ENCODE measurements at places on chromosomes 11 and 22. TPM values are rescaled to one million over a fixed set of nuclear protein-coding genes. Genes with fewer than 3 reads are reported as not detected.

The STK33 gene
- total RNA-seq: 17.2 TPM

The PATL1 gene
- total RNA-seq: 19.9 TPM

The ZNF215 gene
- total RNA-seq: not detected

The ENTHD1 gene
- not detected for total RNA-seq

The GNG3 gene
- total RNA-seq: not detected

The TUB gene
- 6.0 TPM for total RNA-seq

The SMTNL1 gene
- not detected for total RNA-seq

The AMPD3 gene
- 3.9 TPM for total RNA-seq

The SLC29A2 gene
- total RNA-seq: not detected

The PLAAT4 gene
- 11.9 TPM for total RNA-seq

DNA sequence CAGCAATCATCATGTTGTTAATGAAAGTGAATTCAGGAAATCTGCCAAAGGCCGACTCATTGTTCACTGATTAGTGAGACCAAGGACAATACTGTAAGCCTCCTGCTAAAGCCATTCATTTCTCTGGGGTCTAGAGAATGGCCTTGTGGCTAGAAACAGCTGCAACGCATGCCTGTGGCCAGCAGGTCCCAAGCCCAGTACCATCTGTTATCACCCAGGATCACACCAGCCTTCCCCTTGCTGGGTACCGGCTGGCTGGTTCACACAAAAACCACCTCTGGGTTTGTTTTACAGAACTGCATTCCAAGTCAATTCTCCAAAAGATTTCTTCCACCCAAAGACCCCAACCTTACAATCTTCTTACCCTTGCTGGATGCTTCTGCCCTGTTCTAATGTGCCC, 1.1 kb downstream of the PLAAT5 start:
- DNase-seq: peak; percentile 44

GRCh38 chr11:132937016-132937415, 595.3 kb downstream of the OPCML start:
- DNase-seq: no peak

DNA sequence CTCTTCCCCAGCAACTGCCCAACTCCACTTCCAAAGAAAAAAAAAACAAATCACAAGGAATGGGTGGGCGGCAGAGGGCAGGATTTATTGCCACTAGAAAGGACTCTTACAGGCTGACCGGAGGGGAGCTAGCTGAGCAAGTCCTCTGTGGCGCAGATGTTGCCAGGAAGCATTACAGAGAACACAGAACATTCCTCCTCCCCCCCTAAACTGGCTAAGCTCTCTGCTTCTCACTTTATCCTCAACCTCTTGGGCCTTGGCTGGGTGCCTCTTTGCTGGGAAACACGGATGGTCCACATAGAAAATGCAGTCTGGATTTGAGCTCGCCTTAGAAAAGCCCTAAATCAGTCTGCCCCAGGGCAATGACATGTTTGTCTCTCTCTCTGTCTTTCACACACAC, 12.6 kb upstream of the FJX1 start:
- DNase-seq: no peak

- DNase-seq: no peak
These were observed 4.7 kb downstream of the B3GAT1 start for GRCh38 chr11:134407321-134407828.

- no peak for DNase-seq
These were observed 43.5 kb downstream of the MIAT start for GRCh38 chr22:26700886-26701285.

- no peak for DNase-seq
These were observed 11.1 kb upstream of the SOX10 start for GRCh38 chr22:37995460-37995859.

DNA sequence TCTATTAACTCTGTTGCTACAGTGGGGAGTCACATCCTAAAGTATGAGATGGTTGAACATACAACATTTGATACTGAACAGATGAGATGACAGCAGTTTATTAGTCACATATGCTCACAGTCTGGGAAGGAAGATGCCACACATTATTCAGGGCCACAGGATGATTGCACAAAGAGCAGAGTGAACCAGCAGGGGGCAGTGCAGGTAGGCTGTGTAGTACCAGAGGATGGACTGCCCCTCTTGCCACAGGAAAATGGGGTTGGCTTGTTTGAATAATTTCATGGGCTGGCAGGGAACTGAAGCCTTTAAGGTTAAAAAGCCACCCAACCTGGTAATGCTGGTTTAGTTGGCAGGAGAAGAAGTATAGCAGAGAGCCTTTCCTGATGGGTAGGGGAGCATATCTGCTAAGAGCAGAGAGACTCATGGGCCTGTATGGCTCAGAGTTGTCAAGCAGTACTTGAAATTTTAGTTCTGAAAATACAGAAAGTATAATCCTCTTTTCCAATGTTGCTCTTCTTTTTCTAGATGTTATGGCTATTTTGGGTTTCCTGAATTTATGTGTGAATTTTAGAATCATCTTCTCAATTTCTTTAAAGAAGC, 180.4 kb upstream of the B3GAT1 start:
- DNase-seq: peak; percentile 16

GRCh38 chr11:26558190-26558589, 13.9 kb downstream of the MUC15 start:
- DNase-seq: no peak

DNA sequence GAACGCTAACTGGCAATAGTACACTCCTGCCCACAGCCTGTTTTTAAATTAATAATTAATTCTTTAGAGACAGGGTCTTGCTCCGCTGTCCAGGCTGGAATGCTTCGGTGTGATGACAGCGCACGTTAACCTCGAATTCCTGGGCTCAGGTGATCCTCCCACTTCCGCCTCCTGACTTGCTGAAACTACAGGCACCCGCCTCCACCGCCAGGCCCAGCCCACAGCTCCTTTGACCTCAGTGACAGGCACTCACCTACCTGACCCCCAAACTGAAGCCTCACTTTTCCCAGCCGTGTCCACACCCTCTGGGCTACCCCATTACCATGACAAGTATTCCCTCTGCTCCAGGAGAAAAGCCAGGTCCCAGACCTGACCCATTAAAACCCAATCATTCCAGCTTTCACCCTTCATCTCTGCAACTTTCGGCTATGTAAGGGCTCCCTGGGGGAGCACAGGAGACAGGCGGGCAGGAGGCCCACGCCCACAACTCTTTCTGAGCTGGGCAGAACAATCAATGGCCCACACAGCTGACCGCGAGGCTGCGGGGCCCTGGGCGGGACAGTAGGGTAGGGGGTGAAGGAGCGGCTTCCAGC, 730 bp downstream of the LMNTD2 start:
- DNase-seq: no peak

- peak; percentile 77 for DNase-seq
These were observed 17.5 kb downstream of the ATG16L2 start for GRCh38 chr11:72831521-72832300.

DNA sequence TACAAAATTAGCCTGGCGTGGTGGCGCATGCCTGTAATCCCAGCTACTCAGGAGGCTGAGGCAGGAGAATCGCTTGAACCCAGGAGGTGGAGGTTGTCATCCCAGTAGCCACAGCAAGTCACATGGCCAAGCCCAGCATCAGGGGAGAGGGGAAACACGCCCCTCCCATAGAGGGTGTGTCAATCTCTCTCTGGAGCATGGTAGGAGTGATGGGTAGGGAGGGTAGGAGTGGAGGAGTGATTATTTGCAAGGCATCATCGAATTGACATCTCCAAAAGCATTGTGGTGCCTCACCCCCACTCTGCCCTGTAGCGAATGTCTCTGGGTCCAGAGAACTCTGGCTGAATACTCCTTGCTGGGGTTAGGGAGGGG, 6.1 kb upstream of the SSTR3 start:
- DNase-seq: no peak

DNA sequence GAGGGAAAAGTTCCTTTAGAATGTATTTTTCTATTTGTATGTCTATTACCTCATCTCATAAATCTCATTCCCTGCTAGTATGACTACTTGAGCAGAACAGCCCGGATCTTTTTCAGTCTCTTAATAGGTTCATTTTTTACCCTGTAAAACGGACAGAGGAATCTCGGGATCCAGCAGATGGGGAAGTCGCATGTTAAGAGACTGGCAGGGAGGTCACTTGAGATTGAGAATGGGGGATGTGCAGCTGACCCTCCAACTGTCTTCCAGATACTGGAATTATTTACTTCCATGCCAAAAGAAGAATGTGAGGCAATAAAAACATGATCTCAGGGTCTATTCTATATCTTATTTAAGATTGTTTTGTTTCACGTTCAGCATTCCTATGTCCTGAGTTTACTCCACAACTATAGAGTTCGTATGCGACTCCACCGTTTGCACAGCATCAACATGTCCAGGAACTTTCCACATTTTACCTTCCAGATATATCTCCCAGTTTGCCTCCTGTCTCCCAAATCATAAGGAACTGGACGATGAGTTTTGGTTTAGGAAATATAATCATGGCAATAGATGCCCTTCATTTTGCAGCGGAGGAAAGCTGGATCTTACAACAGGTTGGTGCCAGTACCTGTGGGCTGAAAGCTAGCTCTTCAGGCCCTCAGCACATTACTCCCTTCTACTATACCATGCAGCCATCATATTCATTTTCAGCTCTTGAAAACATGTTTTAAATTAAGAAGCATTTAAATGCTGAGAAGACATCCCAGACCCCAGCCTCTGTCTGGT, 181.5 kb downstream of the MAML2 start:
- peak; percentile 14 for DNase-seq

DNA sequence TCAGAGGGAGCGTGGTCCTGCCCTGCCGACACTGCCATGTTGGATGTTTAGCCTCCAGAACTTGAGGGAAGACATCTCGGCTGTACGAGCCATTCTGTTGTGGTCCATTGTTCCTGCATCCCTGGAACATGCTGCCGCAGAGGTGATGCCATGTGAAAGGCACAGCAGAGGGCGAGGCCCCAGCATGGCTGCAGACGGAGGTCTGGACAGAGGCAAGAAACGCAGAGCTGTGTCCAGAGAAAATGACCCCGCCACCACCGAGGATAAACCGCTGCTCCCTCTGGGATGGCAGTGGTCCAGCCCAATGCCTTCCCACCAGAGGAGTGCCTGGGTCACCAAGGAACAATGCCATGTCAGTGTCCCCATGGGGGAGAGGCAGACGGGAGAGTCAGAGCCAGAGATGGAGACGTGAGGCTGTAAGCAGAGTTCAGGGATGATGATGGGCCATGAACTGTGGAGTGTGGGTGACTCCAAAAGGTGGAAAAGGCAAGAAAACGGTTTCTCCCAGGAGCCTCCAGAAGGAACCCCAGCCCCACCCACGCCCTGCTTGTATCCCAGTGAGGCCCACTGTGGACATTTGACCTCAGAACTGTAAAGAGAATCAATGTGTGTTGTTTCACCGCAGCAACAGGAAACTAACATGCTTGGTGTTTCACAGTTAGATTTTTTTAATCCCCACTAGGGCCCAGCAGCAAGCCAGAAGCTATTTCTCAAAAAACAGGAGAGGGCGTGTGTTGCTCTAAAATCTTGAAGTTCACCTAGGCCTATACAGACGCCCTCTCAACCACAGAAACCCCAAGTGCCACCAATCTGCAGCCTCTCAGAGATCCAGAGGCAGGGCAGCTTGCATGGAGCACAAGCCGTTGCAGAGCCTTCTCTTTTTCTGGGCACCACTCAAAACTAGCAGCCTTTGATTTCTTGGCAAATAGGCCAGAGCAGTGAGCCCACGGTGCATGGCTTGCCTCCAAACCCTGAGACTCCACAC, 1422.9 kb downstream of the TBC1D22A start:
- DNase-seq: no peak

- DNase-seq: no peak
These were observed 41.3 kb downstream of the CD6 start for GRCh38 chr11:61012737-61013215.

GRCh38 chr11:125148743-125149142, 15.8 kb upstream of the PKNOX2 start:
- no peak for DNase-seq

DNA sequence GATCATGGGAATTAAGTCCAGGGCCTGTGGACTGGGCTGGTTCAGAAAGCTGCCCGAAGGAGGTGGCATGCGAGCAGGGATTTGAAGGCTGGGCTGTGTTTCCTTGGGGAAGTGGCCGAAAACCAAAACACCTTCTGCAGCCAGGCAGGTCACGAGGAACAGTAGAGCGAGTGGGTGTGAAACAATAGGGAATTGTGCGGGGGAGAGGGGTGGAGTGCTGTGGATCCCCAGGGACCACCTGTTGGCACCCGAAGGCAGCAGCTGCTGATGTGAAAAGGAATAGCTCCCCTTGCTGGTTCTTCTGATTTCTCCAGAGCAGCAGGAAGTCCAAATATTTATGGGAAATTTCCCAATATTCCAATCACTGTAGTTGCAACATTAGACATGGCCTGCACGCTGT, 24.6 kb downstream of the TP53I11 start:
- no peak for DNase-seq

- DNase-seq: no peak
These were observed 16.2 kb upstream of the OR10V1 start for GRCh38 chr11:59729834-59730233.

Data from A172 (cell line).